Activated effector memory CD4-positive, alpha-beta T cell treated with anti-CD3 and anti-CD28 coated beads, Interleukin-2, amount 50 U/mL, for 16 hours (primary cell): ENCODE measurements at places on chromosomes 6 and 20.

DNA sequence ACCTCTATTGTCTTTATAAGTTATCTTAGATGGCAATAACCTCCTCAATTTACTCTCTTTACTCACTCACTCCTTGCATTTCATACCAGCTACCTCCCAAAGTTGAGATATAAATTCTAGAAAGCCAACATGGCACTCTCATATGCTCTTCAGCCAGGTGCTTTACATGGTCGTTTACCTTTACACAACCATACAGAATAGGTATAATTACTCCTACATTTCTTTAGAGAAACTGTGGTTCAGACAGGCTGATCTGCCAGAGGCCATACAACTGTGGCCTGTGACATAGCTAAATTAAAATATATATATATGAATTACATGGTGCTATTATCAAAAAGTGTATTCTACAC lies 45.7 kb downstream of the HBS1L start:
- no peak for DNase-seq

DNA sequence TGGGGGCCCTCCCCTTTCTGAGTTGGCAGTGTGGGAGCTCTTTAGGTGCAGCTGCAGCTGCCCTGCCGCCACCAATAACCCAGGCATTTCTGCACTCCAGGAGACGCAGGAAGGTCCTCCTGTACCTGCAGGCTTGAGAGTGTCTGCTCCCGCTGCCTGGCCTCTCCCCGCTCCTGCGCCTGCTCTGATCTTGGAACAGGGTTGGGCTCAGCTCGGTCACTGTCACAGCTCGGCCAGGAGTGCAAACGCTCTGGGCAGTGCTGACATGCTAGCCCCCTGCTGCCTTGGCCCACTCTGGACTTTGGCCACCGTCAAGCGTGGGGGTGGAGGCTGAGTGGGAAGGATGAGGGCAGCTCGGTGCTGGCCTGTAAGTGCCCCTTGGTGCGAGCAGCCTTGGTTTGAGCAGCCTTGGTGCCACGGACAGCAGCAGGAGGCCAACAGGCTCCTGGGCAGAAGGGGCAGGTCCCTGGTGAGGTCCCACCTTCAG lies 738.1 kb upstream of the GJE1 start:
- DNase-seq: no peak

DNA sequence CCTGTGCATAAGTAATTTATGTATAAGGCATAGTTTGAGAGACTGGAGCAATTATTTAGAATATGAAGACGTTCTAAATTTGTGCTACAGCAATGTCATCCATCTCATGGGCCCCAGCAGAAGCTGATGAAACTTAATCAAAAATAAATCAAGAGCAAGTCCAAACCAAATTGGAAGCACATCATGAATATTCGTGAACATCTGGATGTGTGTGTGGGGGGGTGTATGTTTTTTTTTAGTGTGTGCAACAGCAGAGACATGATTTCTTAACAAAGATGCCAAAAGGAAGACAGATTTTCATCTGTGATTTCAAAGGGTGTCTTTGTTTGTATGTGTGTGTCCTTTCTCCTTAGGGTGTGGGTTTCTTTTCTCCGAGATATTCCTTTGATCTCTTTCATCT lies 58.9 kb downstream of the SASH1 start:
- no peak for DNase-seq

DNA sequence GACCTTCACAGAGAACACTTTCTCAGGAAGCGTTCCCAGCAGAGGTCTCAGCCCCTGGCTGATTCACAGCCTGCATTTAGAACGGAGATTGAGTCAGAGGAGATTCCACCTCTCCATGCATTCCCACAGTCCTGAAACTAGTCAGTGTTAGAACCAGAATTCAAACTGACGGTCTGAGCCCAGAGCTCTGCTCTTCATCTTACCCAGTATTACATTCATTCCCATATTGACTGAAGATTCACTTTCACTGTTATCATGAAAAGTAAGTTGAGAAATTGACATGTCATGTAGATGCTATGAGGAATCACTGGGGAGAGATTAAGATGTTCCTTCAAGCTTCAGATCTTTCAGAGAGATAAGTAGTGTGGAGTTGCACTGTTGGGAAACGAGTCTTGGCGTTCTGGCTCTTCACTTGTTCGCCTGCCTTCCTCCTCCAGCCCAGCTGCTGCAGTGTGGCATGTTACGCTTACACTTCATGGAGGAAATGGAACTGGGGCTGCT lies 28.3 kb downstream of the MAS1 start:
- no peak for DNase-seq

GRCh38 chr6:138231381-138231886 lies 13.1 kb upstream of the PBOV1 start:
- DNase-seq: no peak
